ENCODE measurements at places on chromosomes 7 and 10. TPM values are rescaled to one million over a fixed set of nuclear protein-coding genes. Genes with fewer than 3 reads are reported as not detected.

The RET gene
- 0.13 TPM for total RNA-seq

The C7orf33 gene
- not detected for total RNA-seq

The CPXM2 gene
- total RNA-seq = not detected

GRCh38 chr10:73182568-73182967, 14.6 kb downstream of the FAM149B1 start:
- no peak for DNase-seq

- no peak for DNase-seq
Observed at GRCh38 chr7:434891-435629, 84.6 kb downstream of the PDGFA start.

GRCh38 chr10:97888641-97889262, 39.1 kb downstream of the GOLGA7B start:
- no peak for DNase-seq
